ENCODE measurements at places on chromosomes 6 and 20.

DNA sequence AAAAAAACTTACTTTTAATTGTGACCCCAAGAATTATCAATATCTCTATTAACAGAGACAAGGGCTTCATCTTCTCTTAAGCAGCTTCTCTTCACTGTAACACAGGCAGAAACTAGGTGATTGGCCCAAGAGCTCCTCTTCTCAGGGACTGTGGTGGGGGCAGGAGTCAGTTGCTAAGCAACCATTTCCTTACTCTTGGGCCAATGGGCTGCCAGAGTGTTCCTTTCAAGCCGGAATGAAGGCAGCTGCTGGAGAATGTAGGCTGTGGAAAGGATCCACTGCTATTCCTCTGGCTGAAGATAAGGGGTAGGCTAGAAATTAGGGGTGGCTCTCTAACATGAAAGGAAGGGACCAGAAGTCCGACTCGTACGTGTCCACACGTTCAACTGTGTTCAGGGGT, at the start of gene SEL1L2:
Gene SEL1L2, minus strand, starts transcription at position 150 of the 400 bp plus-strand sequence. Its CDS starts 80 bp downstream, at position 70.
- DNase-seq = no peak

DNA sequence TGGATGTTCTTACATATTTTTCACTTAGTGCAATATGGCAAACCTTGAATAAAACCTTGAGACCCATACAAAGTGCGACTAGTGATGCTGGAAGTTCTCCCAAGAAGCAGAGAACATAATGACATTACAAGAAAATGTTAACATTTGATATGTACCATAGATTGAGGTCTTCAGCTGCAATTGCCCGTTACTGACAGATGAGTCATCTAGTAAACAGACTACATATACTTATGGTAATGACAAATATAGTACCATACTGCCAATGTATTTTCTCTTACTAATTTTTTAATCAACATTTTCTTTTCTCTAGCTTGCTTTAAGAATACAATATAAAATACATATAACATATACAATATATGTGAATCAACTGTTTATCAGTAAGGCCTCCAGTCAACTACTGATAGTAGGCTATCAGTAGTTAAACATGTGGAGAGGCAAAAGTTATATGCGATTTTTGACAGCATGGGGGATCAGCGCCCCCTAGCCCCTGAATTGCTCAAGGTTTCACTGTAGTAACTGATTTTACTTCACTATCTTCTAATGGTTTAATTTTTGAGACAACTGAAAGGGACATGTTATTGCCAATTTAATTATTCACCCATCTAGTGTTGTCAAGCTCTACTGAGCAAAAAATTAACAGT, 166.7 kb upstream of the ADGRB3 start:
- DNase-seq = no peak

- DNase-seq = no peak
These were observed 48.5 kb upstream of the SUPT3H start for GRCh38 chr6:45426251-45426650.

DNA sequence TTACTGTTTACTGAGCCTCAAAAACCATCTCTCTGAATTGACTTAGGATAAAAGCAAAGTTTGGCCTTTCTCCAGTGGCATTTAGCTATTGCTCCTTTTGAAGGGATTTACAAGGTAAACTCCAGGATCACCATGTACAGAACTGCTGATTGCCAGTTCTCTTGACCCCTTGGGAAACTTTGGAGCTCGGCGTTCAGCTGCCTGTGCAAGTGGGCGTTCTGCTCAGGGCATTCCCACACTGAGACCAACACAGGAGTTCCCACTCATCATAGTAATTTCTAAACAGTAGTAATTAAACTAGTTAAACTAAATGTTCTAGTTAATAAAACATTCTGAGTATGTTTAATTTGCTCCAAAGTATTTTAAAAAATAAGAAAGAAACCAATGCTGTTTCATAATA, 14.9 kb downstream of the KCNQ5 start:
- DNase-seq = no peak

DNA sequence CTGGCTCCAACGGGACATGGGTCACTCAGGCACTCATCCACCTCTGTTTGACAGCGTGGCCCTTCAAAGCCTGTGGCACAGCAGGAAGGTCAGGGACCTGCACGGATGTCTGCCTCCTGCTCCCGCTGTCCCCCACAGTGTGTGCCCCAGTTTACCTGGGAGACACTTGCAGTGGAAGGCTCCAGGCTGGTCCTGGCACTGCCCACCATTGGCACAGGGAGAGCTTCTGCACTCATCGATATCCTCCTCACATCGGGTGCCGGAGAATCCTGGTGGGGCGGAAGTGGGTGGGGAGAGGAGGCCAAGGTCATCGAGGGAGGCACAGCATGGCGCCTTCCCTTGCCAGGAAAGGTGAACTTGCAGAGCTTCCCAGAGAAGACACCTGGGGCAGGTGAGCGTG, 6.9 kb downstream of the NOTCH4 start:
- DNase-seq = no peak

DNA sequence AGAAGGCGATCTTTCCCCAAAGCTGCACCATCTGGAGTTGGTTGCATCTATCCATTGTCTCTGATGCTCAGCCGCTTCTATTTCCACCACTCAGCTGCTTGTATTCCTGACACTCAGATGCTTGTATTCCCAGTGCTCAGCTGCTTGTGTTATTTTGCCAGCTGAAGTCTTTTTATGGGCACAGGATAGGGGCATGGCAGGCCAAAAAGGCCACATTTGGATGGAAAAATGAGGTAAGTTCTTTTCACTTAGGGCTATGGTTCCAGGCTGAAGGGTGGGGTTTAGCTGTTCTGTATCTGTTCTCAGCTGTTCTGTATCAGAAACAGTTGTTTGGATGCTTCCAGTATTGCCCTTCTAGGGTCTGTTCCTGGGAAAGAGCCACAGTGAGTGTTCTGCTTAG, 944.9 kb downstream of the QKI start:
- DNase-seq = no peak

DNA sequence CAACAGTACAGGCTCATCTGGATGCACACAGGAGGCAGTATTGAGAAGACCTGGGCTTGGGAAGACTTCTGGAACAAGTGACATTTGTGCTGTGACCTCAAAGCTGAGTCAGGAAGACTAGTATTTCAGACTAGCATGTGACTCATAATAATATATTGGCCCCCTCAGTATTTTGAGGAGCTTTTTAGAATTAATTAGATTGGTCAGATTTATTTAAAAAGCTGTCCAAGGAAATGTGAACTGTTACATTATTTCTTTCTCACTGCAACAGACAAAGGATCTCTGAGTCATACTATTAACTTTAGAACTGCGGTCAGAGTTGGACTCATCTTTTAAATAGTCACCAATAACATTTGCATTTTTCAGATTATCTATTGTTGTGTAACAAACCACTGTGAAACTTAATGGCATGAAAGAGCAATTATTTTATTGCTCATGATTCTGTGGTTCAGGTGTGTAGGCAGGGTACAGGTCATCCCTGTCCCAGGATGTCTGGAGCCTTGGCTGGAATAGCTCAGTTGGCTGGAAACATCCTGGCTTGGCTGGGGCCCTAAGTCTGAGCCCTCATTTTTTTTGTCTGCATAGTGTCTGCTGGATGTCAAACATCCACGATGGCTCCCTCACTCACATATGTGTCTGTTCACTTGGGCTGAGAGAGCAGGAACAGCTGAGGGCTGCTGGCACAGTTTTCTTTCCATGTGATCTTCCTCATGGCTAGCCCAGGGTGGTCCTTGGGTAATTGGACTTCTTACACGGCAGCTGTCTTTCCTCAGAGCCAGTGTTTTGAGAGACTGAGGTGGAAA, 46.9 kb downstream of the MAP3K4 start:
- DNase-seq = no peak

GRCh38 chr6:15476631-15477380, 186.0 kb downstream of the DTNBP1 start:
- no peak for DNase-seq

DNA sequence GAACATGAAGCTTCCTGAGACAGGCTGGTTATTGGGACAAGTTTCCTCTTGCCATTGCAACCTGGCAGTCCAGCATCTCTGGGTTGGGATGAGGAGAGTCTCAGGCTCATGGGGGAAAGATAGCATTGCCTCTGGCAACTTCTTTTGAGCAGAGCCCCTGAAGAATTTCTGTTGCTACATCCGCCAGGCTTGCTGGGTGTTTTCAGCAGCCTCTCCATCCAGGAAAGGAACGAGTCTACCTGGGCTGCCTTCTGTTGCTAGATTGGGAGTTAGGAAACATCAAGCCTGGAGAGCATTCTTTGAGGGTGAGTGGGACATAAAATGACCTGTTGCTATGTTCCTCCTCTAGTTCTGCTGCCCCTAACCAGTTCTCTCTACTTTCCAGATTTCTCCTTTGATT, 313.5 kb downstream of the RFPL4B start:
- no peak for DNase-seq
